ENCODE measurements at places on chromosomes 11 and 22.

- DNase-seq, result no peak
Observed at GRCh38 chr11:103714246-103714645, 322.2 kb upstream of the DDI1 start.

DNA sequence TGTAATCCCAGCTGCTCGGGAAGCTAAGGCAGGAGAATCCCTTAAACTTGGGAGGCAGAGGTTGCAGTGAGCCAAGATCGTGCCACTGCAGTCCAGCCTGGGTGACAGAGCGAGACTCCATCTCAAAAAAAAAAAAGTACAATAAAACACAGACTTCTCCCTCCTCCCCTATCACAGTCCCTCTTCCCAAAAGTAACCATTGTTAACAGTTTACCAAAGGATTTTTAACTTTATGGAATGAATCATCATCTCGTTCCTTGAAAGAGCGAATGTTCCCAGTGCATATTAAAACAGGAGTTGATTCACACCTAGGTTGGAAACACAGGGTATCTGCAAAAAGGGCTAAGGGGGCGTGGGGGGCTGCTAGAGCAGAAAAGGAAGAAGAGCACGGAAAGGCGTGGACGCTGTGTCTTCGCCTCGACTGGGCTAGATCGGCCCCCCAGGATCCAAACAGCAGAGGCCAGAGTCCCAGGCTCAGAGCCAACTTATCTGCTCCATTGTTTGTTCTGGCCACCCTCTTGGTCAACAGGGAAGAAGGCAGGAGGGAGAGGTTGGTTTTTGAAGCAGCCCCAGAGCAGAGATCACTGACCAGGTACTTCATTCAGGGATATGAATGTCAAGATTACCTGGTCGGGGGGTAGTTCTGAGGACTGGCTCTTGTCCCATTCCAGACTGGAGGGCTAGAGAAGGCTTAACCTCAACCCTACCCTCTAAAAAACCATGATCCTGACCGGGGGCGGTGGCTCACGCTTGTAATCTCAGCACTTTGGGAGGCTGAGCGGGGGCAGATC, 2.1 kb upstream of the AHNAK start:
- no peak for DNase-seq

- no peak for DNase-seq
Observed at GRCh38 chr22:21094911-21095772, 49.4 kb downstream of the LRRC74B start.

DNA sequence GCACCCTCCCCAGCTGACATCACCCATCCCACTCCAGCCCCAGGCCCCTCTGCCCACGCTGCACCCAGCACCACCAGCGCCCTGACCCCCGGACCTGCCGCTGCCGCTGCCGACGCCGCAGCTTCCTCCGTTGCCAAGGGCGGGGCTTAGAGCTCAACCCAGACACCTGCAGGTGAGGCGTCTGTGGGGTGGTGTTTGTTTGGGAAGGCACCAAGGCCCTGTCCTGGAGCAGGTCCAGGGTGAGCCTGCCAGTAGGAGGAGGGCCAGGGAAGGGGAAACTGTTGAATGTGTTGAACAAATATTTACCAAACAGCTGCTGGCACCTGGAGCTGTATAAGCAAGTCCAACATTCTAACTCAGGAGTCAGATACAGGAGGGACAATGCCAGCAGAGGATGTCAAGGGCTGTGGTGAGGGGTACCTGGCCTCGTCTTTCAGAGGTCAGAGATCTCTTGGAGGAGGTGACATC, 3.1 kb downstream of the VEGFB start:
- no peak for DNase-seq

DNA sequence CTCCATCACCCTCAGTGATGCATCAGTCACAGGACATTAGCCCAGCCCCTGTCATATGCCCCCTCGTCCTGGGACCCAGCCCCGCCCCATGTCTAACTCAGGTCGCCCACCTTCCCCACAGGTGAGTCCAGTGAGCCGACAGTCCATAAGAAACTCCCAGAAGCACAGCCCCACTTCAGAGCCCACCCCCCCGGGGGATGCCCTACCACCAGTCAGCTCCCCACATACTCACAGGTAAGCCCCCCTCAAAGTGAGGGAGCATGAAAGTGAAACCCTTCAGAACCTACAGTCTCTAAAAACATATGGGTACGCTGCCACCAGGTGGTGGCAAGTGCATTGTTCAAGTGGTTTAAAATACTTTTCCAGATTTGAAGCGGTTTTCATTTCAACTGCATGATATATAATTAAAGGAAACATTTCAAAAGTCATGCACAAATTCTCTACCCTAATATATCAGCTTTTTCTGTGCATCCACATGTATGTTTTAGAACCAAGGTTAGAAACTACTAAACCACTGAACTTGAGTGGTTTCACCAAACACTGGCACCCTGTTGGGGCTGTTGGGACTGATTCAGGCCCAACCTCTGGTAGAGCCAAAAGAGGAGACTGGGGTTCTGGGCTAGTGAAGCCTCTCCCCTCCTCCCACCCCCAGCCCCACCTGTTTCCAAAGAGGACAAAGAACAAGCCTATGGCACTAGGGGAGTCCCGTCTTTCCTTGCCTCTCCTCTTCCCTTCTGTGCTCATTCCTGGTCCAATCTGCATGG, 17.3 kb downstream of the EPS8L2 start:
- DNase-seq, result no peak

Data from stimulated activated CD4-positive, alpha-beta T cell treated with anti-CD3 and anti-CD28 coated beads, Interleukin-1b, Interleukin-23, amount 100 ng/mL, for 48 hours (primary cell).